ENCODE measurements at places on chromosomes 1 and 21.

DNA sequence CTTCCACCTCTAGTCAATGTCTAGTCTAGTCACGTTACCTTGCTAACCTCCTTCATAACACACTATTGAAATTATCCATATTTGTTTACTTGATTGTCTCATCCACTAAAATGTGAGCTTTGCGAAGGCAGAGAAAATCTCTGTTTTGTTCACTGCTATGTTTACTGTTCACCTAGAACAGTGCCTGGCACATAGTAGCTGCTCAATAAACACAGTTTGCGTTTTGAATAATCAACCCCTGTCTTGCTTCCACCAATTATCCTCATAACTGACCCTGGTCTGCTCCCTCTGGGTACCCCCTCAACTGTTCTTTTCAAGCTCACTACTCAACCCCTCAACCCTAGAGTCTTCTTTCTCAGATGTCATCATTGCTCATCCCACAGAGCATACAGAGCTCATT, 36.5 kb upstream of the NGF start:
- no peak for DNase-seq

DNA sequence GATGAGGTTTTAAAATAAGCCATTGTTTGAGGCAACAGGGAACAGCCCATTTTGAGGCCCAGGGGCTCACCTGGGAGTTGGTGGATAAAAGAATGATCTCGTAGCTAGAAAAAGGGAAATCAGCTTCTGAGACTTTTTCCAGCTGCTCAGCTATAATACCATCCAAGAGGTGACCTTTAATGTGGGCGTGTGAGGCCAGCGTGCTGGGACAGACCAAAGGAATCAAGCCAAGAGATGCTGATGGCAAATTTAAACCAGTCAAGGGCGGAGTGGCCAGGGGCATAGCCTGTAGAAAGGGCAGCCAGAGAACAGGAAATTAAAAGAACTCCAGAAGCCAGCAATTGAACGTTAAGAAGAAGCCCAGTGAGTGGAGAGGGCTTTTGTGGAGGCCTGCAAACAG, 132.6 kb downstream of the IER5 start:
- no peak for DNase-seq

DNA sequence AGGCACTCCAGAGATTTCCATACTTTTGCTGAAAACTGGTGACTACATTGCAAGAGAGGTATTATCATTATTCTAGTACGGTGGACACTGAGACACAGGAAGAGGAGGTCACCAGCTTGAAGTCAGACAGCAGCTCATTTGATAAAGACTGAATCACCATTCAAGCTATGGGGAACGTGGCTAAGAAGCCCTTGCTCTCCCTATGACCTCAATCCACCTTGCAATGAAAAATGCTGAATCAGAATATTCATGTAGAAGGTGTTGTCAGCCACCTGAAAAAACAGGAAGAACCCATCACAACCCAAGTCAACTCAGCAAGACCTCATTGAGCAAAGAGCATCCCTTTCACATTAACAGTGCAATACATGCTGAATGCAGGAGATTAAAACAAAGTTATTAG, 59.0 kb upstream of the FGGY start:
- DNase-seq: no peak

- DNase-seq: no peak
Measured at GRCh38 chr1:62904856-62905225, 120.9 kb downstream of the ATG4C start.

DNA sequence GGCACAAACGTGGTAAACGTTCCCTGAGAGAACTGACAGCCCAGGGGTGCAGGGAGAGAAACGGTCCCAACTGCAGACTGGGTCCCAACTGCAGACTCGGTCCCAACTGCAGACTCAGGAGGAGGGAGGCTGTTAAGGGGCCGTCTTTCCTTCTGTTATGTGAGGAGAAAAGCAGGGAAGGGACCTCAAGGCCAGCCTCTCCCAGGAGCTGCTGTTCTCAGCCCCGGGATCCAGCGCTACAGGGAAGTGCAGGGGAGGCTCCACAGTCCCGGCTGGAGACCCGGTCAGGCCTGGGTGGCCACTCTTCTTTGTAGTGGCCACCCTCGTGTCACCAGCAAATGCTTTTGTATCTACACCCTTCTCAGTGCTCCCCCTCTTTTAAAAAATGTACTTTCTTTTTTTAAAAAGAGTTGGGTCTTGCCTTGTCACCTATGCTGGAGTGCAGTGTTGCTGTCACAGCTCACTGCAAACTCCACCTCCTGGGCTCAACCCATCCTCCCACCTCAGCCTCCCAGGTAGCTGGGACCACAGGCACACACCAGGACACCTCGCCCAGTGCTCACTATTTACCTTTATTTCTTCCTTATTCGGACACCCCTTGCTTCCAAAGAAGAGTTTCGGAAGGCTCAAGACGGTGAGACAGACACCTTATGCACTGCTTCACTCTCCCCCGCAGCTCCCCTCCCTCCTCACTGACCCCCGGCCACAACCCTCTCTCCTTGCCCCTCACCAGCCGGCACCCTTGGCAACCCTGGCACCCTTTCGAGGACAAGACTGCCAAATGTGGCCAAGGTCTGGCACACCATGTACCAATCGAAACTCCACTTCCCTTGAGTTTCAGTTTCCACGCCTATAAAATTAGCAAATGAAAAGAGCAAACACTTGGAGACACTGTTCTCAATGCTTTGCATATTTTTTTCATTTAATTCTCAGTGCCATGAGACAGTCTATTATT, 21.8 kb downstream of the CAPN2 start:
- DNase-seq: no peak

DNA sequence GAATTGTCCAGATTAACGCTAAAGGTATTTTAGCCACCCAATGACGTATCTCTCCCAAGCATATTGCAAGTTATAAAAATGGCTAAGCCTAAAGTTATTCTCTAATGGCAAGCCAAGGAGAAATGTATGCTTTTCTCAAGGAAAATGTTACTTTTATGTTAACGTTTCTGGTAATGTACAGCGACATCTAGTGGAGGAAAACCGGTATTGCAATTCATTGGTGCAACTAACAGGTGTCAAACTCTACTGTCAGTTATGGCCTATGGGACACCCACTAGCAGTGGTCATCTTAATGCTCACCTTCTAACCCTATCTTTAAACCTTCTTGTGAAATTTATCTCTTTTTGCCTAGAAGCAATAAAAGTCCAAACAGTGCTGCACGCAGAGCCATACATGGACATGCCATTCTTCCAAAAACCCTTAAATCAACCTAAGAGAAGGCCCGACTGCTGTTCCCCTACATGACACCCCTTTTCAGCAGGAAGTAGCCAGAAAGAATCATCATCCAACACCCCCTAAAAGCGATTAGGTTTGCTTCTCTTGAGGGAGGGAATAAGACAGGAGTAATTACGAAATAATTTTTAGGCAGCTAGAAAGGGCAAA, 68.7 kb upstream of the LRIF1 start:
- DNase-seq: no peak

DNA sequence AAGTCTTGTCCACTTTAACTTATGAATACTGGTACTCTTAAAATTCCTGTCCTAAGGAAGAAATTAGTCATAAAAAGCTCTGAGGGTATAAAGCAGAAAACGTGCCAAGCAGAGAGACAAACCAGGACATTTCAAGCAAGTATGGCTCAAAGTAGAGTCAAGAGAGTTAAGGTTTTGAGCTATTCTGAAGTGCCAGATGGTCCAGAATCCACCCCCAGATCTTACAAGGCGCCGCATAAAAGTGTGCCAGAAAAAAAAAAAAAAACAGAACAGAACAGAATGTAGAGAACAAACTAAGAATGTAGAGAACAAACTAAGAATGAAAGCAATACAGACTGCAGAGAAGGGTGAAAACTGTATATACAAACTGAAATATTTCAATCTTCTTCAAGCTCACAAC, 12.5 kb downstream of the EPS15 start:
- DNase-seq: no peak

Measured in T-helper 22 cell (primary cell).